ENCODE measurements at places on chromosomes 5 and 9.

- DNase-seq: no peak
These were observed 24.5 kb downstream of the RGS3 start for GRCh38 chr9:113488071-113488470.

DNA sequence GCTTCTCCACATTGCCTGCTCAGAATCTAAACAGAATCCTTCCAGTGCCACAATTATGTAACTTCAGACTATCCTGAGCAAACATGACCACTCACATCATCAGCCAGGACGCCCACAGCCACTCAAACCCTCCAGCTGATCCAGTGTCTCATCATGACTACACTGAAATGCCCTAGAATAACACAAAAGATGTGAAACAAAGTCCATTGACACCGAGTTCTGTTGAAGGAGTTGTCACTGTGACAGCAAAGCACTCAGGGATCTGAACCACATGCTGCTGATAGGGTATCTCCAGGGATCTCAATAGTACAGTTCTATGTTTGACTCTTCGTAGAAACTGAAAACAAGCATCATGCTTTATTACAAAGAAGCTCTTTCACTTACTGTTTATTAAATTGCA is 150.2 kb downstream of the GABBR2 start:
- DNase-seq: no peak

DNA sequence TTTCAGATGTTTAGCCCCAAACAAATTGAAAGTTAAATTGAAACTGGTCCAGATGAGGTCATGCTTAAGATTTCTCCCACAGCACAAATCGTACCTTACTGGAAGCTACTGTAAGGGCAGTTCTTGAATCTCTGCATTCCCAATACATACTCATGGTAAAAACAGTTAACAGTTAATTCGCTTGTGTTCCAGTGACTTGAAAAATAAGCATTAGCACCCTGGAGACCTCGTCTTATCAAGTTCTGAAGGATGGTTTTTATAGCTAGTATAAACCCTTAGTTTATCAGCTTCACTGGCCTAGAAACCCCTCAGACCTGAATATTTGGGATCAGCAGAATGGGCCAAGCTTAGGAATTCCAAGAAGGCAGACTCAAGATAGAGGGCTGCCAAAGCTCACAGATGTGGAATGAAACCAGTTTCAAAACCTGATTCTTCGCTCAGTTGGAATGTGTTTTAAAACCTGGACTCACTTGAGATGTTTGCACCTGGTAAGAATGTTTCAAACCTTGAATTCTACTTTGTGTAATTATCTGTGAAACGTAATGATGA is 103.6 kb downstream of the C9orf152 start:
- DNase-seq: no peak

- DNase-seq: no peak
These were observed 59.4 kb upstream of the TNFSF8 start for GRCh38 chr9:114989600-114990410.

DNA sequence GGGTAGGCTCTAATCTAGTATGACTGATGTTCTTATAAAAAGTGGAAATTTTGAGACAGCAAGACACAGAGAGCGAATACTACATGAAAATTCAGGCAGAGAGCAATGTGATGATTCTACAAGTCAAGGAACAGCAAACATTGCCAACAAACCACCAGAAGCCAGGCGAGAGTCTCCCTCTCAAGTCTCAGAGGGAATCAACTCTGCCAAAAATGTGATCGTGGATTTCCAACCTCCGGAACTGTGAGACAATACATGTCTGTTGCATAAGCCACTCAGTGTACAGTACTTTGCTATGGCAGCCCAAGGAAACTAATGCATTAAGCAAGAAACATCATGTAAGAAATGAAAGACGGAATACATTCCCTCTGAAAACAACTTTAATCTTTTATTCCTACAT is 52.1 kb upstream of the CCNG1 start:
- DNase-seq: no peak

Data from RWPE2 (cell line).